Islet precursor cell (in vitro differentiated cells): ENCODE measurements at places on chromosomes 3 and 15.

DNA sequence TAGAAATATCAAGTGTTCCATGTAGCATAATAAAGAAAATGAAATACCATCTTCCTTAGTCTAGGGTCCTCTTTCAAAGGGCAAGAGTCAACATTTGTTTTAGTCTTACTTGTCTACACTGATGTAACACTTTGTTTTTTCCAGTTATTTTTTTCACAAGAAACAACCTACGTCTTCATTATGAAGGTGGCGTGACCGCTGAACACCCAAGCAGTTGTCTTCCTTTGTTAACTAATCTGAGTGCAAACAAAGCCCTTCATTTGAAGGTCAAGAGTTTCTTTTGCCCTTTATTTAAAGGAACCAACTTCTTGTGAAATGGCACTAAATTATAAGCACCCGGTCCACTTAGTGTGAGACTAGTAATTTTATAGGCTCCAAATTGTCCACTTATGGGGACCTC, 73.2 kb downstream of the CD47 start:
- DNase-seq, result no peak

DNA sequence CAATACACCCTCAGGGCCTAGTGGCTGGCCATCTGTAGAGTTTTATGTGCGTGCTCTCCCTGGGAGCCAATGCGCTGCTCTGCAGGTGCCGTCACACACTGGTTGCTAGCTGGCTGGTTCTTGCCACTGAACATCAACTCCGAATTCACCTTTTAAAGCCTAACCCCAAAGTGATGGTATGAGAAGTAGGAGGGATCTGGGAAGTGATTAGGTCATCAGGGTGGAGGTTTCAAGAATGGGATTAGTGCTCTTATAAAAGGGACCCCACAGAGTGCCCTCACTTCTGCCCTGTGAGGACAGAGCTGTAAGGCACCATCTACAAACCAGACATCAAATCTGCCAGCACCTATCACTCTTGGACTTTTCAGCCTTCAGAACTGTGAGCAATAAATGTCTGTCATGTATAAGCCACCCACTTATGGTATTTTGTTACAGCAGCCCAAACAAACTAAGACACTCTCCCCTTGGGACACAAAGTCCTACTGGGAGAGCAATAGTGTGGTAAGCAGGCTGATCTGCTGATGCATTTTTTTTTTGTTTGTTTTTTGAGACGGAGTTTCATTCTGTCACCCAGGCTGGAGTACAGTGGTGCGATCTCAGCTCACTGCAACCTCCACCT, 20.3 kb downstream of the RGMA start:
- no peak for DNase-seq

DNA sequence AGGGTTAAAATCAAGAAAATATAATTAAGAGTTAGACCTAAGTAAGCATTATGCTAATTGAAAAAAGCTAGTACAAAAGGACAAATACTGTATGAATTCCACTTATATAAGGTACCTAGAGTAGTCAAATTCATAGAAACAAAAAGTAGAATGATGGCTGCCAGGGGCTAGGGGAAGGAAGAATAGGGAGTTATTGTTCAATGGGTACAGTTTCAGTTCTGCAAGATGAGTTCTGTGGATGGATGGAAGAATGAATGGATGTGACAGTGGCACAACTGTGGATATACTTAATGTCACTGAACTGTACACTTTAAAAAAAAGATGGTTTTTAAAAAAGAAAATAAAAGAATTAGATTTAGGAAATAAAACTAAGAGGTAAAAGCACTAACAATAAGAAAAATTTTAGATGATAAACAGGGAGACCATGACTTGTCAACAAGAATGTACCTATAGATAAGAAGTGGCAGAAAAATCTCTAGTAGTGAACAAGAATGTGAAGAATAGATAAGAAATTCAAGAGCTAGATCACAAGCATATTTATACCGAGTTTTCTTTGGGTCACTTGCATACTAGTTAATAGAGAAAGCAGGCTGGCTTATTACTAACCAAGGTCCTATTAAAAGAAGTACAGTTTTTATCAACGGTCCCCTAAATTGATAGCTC, 5.5 kb downstream of the IFT80 start:
- DNase-seq, result no peak

DNA sequence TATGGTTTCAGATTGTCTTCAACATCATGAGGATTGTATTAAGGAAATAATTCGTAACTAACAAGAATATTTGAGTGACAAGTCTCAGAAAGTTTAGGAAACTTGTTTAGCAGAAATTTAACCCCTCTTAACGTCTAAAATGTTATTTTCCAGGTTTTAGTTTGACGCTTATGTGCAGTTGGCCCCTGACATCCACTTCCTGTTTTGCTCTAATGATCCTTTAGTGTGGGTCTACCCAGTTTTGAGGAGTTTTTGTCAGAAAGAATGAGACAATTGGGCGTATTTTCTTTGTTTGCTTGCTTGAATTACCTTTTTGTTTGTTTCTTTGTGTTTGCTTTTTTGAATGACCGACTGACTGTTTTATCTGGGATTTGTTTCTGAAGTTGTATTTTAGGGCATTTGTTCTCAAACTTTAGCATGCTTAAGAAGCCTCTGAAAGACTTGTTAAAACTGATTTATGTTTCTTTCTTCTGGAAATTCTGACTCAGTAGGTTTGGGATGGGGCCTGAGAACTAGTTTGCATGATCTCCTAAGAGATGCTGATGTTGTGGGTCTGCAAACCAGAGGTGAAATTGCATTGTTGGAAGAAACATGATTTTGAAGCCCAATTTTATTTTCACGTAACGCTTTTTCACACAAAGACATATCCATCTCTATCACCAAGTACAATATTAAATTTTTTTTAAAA, 20.6 kb downstream of the RBMS3 start:
- no peak for DNase-seq

GRCh38 chr15:74906067-74906449, 593 bp downstream of the FAM219B start:
- DNase-seq, result peak; percentile 68

DNA sequence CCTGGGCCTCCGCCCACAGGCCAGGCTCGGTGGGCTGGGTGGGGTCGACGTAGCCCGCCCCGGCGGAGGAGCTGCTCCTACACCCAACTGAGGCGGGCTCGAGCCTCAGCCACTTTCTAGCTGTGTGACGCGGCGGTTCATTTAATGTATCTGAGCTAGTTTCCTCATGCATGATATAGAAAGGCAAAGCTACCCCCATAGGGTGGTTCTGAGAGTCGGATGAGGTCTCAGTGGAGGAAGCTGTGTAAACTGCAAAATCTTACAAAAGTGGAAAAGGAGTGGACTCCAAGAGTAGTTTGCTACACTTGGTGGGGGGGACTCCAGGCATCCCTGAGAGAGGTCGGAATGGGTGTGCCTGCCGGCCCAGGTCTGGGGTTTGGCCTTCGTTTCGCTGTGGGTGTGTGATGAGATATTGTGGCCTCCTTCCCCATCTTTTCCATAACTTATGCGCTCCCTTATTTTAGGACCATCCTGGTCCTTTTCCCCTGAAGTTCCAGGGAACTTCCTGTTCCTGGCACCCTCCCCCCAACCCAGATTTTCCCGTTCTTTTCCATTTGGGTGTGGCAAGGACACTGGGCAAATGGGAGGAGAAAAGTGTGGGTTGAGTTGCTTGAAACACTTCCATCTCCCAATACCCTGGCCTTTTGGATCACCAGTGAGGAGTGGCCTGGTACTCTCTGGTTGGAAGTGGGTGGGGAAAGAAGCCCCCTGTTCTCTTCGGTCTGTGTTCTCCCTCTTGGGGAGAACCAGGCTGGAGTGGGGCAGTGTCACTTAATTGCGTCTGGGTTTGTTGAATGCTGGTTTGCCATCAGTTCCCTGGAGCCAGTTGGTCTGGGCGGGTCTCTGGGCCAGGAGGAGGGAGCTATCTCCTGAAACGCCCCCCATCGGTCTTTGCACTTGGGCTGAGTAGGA, 1.1 kb downstream of the PDIA5 start:
- peak; percentile 77 for DNase-seq

DNA sequence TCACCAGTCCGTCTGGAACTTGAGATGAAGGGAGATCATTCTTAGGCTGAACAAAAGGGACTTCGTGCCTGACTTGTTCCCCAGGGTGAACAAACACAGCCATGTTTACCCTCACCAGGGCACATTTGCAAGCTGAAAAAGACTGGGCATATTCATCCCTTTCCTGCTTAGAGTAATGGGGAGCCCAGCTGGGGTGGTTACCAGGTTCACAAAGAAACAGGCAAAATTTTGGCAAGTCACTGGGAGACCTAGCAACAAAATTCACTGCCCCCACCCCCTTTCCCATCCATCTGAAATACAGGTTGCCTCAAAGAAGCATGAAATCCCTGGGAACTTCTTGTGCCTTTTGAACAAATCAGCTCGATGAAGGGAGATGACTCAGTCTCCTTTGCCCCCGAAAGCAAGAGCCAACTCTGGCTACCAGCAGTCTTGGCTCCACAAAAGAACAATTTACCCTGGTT, 775.0 kb downstream of the SQOR start:
- DNase-seq, result no peak

- DNase-seq, result no peak
Measured at GRCh38 chr15:34986771-34987480, 1.2 kb downstream of the ZNF770 start.

- peak; percentile 74 for DNase-seq
Measured at GRCh38 chr15:88476635-88477060, 9.1 kb downstream of the MRPS11 start.

GRCh38 chr15:79562403-79562815, 130.3 kb downstream of the MINAR1 start:
- DNase-seq, result no peak

DNA sequence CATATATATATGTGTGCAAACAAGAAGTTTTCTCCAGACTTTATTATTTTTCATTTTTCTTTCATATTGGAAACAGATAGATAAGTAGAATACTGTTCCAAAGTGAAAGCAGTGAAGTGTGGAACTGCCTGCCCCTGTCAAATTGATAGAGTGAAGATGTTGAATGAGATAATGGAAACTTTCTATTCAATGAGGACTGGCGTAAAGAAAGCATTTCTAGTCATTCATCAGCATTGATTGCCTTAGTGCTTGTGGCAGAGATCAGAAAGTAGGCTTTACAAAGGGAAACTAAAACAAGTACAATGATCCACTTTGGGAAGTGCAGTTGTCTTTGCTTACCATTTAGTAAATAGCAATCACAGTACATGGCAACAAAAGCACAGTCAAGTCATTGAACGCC, 300.0 kb downstream of the CADM2 start:
- no peak for DNase-seq

DNA sequence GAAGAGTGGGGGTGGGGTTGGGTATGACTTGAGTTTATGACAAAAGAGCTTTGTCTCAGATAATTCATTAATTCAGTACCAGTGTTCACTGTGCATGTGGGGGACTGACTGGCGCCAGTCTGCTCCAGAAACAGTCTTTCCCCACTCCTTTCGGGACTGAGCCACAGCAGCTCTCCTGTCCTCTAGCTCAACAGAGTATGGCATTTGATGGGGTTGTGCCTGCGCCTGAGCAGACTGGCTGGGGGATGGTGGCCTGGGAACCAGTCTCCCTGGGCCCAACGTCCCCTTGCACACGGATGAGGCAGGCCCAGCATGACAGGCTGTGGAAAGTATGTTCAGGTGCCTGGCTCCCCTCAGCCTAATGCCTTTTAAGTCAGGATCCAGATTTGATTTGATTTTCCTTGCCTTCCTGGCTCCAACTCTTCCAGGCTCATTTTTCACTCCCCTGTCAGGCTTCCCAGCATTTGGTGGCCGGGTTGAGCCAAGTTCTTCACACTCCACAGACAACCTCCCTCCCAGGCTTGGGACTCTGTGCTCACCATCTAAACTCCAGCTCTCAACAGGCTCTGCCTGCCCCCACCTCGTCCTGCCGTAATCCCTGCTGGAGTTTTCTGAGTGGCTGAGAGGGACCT, 105.0 kb downstream of the MYLK start:
- DNase-seq, result no peak

- DNase-seq, result no peak
Measured at GRCh38 chr3:46901061-46901460, 23.5 kb downstream of the PTH1R start.

DNA sequence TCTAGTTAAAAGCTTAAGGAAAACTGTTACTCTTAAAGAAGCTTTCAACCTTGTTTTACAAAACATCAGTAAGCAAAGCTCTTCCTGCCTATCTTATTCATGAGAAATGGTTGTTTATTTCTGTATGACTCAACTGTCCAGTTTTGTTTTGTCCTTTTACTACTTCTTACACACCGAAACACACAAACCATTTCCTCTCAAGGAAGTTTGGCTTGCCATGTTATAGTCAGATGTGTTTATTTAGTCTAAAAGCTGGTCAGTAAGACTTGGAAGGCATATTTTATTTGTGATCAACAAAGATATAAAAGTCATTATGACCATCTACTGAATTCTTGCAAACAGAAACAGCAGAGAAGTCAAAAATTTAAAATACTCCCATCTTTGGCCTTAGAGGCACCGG, 53.2 kb upstream of the RBSN start:
- DNase-seq, result no peak
